Stimulated activated CD8-positive, alpha-beta memory T cell treated with anti-CD3 and anti-CD28 coated beads, Interleukin-2, amount 100 ng/mL, for 1 hour (primary cell): ENCODE measurements at places on chromosomes 7 and 10.

DNA sequence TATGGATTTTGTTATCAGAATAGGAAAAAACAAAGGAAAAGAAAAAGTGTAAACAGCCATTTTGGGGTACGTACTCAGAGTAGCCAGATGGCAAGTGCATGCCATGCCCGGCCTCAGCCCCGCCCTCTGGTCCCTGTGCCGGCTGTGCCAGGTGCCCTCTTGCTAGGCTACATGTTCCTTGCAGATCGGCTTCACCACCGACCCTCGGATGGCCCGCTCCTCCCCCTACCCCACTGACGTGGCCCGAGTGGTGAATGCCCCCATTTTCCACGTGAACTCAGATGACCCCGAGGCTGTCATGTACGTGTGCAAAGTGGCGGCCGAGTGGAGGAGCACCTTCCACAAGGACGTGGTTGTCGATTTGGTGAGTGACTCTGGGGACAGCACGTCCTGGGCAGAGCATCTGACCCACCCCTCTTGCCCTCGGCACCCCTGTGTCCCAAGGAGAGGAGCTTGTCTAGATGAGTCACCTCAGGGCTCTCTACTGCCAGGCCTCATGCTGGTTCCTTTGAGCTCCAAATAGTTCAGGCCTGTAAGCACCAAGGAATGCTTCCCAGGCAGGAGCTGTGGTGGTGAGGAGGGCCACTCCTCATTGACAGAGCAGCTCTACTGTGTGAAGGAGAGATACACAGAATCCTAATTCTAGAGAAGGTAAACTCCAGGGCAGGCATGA is 54.9 kb upstream of the ZMIZ2 start:
- DNase-seq: no peak

GRCh38 chr10:80140251-80140650 is 7.7 kb downstream of the PLAC9 start:
- no peak for DNase-seq

DNA sequence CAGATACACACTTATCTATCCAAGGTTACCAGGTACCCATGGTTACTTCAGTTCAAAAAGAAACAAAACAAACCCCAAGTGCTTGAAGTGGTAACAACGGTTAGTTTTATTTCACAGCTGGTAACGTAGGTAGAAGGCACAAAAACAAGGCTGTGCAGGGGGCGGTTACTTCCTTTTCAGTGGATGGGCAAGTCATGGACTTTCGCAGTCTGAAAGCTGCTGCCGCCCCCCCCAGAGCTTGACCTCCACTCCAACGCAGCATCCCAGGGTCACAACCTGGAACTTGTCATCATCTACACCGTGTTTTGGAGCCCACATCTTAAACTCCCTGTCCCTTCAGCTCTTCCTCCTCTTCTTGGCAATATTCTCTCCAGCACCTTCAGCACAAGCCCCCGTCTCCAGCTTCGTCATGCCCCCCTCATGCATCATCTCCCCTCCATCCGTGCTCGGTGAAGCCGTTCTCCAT is 181.2 kb upstream of the ITGB1 start:
- DNase-seq: peak; percentile 45

GRCh38 chr7:95471071-95471470 is 14.7 kb upstream of the ASB4 start:
- no peak for DNase-seq

- DNase-seq: no peak
Measured at GRCh38 chr10:121106611-121107010, 255.4 kb downstream of the WDR11 start.

- DNase-seq: no peak
Measured at GRCh38 chr7:84817016-84817415, 369.8 kb downstream of the SEMA3D start.

- no peak for DNase-seq
Measured at GRCh38 chr10:131762789-131763696, 137.8 kb upstream of the PPP2R2D start.

DNA sequence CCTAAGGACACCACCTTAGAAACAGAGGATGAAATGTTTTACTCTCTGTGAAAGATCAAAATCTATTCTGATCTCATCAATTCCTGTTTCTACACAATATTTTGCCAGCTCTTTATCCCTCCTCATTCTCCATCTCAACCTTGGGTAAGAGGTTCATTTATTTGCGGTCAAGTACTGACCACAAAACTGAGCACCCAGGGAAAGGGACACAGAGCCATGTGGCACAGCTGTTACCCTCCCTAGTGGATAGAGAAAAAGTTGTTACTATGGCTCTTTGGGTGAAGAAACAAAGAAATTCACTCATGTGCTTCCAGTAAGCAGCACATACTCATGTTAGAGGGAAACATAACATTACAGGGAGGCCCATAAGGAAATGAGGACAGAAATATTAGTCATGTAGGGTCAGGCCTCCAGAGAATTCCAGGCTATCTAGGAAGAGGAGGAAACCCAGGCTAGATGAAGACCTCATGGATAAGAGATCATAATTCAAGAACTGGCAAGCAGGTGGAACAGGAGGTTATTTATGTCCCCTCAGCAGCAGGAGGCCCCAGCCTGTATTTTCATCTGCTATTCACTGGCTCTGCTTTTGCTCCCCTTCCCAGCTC is 114.5 kb downstream of the ATE1 start:
- DNase-seq: no peak

DNA sequence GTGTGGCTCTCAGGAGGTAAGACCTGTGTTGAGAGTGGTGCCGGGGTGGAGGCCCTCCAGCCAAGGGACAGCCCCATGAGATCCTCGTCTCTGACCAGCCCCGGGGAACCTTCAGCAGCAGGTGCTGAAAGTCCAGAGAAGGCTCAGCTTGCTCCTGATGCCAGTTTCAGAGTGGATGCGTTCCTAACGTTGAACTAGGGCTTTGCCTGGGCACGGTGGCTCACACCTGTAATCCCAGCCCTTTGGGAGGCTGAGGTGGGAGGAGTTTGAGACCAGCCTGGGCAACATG is 45.7 kb downstream of the BAIAP2L1 start:
- no peak for DNase-seq

DNA sequence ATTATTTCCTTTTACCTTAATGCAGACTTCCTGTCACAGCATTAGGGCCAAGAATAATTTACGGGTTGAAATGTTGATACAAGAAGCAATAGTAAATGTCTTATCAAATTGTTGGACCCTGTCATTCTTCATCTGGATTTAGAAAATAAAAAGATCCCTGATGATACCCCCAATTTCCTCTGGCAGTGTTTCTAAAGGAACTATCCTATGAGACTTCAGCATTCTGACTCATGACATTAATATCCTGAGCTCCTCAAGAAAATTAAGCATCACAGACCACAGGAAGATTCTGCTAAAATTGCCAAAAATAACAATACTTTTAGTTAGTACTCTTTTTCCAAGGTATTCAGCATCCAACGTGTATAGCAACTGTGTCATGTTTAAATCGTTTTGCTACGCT is 490.5 kb upstream of the ANKRD30A start:
- DNase-seq: no peak

DNA sequence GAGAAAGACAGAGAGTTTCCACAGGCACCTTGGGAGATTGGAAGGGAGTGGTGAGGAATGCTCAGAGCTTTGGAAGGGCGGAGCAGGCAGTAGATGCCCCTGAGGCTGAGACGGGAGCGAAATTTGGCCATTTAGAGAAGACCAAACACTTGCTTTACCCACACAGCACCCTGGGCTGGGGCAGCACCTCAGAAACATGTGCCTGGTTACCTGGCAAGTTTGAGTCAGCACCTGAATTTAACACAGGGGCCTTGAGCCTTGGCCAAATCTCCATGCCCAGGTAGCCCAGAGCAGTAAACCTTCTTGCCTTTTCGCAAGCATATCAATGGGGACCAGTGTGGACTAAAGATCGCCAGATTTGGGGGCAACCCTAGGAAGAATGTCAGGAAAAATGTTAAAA is 111.9 kb upstream of the NFE2L3 start:
- no peak for DNase-seq

DNA sequence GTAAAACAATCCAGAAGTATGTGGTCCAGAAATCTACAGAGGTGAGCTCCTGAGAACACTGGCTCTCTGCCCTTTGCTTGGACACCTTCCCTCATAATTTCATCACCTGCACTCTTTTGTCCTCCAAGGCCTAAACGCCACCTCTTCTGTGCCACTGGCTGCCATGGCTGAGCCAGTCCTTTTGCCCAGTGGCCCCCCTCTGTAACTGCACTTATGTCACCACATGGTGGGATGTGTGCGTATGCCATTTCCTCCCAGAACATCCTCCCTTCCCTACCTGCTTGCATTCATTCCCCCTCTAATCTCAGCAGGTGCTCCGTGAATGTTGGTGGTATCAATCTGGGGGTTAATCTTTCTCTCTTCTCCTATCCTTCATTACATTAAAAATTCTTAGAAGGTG is 17.3 kb upstream of the DUSP5 start:
- DNase-seq: no peak

DNA sequence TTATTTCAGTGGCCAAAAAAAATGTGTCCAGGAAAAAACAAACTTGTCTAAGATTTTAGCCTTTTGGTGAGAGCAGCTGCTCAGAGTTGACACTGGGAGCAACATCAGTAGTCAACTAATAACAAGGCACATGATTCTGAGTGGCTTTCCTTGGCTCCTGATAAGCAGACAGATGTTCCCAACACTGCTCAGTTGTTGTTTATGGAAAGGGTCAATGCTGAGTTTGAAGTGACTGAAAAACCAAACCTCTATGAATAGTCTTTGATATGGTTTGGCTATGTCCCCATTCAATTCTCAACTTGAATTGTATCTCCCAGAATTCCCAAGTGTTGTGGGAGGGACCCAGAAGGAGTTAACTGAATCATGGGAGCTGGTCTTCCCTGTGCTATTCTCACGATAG is 12.3 kb downstream of the DYDC1 start:
- DNase-seq: no peak

- DNase-seq: peak; percentile 66
Measured at GRCh38 chr10:6920072-6921019, 340.3 kb upstream of the PRKCQ start.

DNA sequence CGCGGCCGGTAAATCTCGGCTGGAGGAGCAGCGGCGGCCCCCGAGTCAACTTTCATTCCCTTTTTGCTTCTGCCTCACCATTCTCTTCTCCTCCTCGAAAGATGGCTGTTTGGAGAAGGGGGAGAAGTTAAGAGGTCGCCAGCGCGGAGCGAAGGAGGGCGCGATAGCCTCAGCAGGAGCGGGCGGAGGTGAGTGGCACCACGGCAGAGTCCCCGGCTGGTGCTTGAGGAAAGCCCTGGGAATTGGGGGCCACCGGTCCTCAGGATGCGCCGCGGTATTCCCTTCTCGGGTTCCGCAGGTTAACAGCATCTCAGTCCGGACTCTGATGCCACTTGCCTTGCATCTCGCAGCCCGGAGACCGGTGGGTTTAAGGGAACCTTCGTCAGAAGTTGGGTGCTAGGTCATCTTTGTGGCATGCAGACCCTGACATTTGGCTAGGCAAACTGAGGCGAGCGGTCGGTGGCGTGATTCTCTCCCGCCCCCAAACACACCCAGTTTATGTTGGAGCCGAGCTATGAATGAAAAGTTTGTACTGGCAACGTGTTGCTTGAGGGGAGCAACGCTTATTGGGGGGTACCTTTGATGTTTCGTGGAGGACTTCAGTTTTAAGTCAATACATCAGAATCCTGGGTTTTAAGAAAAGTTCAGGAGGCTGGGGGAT is 59.5 kb upstream of the PRPS1L1 start:
- DNase-seq: no peak

GRCh38 chr7:100257017-100257416 is 37.3 kb downstream of the PVRIG start:
- DNase-seq: no peak

DNA sequence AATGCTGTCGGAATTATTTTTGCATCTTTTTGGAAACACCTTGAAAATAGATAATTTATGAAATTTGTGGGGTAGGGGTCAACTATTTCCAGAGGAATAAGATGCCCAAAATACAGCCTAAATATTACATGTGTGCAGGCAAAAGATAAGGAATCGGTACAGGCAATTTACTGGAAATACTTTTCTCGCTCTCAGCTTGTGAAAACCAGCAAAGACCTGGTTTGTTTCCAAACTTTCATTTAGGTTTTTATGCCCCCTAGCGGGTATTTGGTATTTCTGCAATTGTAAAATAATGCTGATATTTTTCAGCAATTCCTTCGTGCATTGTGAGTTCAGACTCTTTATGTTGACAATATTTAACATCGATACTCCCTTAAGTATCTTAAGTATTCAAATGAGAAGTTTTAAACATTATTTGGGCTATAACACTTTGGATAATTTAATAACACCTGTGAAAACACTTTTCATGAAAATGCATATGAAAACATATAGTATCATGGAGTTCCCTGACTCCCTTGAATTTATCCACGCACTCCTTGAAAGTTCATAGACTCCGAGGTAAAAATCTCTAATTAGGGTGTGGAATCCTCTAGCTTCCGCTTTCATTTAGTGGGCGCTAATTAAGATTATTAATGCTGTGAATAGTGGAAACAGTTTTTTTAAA is 132.4 kb downstream of the TSPAN12 start:
- DNase-seq: no peak

DNA sequence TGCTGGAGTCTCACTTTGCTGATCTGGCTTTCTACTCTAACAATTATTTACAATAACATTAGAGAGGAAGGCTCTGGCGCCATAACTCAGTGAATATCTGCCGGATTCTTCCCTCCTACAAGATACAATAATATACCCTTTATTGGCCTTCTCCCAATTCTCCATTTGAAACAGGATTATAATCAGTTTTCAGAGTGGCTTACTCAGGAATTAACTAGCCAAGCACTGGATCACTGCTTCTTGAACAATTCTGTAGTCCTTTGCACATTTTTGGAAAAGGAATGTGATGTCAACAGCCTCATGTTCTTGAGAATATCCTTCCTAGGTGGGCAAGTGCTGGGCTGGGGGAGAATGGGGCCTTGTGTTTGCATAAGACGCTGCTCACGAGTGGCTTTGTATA is 125.9 kb downstream of the HIPK2 start:
- no peak for DNase-seq

DNA sequence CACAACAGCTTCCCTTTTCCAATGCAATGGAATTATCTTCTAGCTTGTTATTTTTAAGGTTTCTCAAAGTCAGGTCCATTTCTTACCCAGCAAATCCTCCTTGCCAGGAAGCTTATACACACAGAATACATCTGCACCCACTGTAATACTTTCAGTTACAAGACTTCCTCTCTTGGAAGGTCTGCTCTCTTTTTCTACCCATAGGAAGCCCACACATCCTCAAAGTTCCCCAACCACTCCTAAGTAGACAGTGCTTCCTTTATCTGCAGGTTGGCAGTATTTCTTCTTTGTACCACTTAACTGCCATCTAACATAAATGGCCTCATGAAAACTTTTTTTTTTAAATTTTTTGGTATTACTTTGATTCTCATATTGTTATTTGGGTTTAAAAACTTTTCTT is 155.6 kb downstream of the TAX1BP1 start:
- DNase-seq: no peak

GRCh38 chr10:20977300-20977699 is 80.2 kb upstream of the NEBL start:
- DNase-seq: no peak

- no peak for DNase-seq
Measured at GRCh38 chr10:128854204-128854603, 612.8 kb upstream of the MGMT start.

DNA sequence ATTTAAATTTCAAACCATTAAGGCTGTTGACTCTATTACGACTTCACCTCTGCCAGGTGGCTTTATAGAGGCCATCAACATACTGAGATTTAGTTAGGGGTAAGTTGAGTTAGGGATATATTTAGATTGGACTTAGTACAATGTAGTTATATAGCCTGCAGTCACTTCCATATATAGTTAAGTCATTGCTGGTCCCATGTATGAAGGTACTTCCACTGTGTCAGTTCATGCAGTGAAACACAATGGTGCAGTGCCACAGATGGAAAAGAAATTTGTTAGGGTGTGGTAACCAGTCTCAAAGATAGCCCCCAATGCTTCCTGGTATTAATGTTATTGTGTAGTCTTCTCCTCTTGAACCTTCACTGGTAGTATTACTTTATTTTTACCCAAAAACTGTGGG is 12.6 kb upstream of the TSPAN13 start:
- DNase-seq: no peak
